GM12892 (cell line): ENCODE measurements at places on chromosomes 7 and 10.

- DNase-seq: no peak
Observed at GRCh38 chr10:91909117-91909677, at the start of gene FGFBP3. TSS of gene FGFBP3 (minus strand) at chr10:91909486. CDS start at chr10:91908969, 517 bp downstream.

GRCh38 chr10:48243487-48243886 is 31.0 kb downstream of the FRMPD2 start:
- no peak for DNase-seq

DNA sequence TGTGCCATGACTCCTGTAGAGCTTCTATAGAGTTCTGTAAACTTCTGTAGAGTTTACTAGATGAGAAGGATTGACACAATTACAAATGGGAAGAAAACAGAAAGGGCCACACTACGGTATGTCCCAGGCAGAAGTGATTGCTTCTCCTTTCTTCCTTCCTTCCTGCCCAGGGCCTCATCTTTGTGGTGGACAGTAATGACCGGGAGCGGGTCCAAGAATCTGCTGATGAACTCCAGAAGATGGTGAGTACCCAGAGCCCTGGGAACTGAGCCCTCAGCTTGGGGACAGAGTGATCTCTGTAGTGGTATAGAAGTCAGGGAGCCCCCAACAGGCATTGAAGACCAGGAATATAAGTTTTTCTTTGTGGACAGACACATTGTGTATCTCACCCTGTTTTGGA is 1.7 kb downstream of the ARF5 start:
- no peak for DNase-seq

DNA sequence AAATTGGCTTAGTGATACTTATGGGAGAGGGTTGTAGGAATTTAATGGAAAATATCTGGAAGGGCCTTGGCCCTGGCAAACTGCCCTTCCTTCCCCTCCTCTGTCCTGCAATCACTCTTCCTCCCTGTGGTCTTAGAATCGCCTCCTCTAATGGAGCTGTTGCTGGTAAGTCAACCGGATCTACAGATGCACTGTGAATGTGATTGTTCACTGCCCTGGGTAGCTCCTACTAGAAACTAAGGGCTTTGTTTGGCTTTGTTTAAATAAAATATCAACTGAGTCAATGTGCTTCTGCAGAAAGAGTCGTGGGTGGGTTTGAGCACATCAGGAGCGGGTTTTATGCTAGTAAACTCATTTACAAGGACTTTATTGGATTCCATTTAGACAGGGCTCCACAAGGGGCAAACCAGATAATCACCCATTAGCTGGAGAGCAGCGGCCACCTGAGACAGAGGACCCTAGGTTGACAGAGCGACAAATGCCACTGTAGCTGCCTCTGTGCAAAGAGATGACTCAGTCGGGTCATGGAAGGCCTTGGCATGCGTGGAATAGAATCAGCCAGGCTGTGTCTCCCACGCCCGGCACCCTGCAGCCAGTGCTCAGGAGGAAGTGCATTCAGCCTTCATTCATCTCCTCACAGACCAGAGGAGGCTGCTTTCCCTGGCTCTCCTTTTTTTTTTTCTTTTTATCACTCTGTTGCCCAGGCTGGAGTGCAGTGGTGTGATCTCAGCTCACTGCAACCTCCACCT is 97.9 kb downstream of the GAD2 start:
- DNase-seq: no peak

DNA sequence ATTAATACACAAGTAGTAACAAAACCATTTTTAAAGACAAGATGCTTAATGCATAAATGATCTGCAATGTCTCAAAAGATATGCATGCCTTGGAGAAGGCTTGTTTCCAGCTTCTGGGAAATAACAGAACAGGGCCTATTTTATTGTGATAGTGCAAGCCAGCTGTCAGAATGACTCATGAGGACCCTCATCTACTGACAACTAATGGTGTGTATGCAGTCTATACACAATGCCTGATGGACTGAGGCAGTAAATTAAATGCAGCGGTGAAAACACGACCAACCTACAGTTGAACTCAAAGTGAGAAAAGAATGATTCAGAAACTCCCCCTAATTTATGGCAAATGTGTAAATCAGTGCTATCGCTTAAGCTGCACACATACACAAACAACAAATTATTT is 46.3 kb downstream of the VPS41 start:
- DNase-seq: no peak

DNA sequence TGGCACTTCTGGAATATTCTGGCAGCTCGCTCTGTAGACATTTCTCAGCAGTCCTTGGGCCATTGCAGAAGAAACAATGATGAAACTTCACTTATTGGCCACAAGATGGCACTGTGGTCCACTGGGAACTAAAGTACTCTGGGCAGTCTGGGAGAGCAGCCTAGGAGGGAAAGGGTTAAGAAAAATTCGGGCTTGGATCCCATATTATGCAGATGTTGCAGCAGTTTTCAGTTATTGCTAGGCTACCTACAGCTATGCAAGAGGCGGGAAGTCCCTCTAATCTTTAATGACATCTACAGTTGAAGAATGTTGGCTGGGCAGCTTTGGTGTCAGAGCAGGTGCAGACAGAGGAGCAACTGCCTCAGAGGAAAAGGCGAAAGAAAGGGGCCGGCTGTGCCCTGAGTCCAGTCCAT is 201.7 kb upstream of the PRSS58 start:
- DNase-seq: no peak

DNA sequence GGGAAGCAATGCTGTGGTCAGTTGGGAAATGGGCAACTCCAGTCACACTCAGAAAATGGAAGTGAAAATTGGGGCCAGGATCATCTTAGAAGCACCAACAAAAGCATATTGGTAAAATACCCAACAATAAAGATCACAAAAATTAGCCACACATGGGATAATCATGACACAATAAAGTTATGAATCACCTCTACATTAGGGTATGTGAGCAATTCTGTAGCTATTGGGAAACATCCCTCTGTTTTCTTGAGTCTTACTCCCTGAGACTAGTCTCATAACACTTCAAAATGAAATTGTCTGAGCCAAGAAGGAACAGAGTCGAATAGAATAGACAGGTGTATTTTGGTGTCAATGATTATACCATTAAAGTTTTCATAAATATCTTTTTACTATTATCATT is 178.3 kb downstream of the DYNC1I1 start:
- no peak for DNase-seq

GRCh38 chr7:89072081-89072480 is 276.5 kb upstream of the TEX47 start:
- no peak for DNase-seq

DNA sequence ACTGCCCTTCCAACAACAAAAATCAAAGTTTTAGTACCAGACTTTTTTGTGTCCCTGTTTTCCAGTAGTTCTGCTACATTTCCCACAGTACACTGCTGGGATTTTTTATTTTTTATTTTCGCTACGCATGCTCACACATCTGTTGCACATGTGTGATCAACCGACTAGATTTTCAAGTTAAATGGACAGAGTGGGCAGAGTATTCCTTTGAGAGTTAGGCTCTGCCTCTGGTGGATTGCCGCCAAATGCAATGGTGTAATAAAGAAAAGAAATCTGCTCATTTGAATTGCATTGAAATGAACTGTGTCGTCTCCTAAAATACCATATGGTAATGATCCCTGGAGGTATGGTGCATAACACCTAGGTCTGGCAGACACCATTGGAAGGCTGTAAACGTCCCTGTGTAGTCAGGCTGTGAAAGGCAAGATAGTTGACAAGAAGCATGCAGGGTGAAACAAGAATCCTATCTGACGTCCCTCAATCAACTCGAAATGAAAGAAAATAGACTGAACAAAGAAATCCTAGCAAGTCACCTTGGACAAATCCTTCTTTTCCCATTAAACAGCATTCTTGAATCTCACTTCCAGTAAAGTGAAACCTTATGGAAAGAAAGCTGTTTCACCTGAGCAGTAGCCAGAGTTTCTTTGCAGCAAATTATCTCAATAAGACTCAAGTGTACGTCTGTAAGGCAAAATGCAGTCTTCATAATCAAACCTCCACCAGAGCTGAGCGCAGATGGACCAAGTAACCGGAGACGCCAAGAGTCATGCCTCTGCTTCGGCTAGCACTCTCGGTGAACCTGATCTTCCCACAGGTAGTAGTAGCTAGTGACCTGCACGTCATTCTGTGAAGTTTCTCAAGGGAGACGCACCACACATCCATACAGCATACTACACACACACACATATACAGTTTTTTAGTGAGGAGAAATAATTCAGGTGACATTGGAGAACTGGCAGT is 357.3 kb downstream of the CRPPA start:
- DNase-seq: no peak

- DNase-seq: no peak
Observed at GRCh38 chr7:46233585-46234329, 312.7 kb upstream of the IGFBP3 start.
